ENCODE measurements at places on chromosomes 4 and X.

DNA sequence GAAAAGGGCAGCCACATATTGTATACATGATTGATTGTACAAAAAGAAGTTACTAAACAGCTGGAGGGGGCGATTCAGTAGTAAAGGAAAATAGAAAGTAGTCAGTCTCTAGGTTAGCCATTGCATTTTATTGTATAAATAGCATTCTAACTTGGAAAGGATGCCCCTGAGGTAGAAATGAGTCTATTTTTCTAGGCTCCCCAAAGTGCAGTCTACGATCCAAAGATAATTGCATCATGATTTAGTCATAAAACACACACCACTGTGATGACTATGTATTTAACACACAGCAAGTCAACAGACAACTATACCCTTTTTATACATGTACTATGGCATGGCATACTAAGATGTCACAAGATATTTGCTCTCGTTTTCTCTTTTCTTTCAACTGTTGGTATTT lies 204.9 kb downstream of the APBB2 start:
- peak; percentile 75 for DNase-seq

DNA sequence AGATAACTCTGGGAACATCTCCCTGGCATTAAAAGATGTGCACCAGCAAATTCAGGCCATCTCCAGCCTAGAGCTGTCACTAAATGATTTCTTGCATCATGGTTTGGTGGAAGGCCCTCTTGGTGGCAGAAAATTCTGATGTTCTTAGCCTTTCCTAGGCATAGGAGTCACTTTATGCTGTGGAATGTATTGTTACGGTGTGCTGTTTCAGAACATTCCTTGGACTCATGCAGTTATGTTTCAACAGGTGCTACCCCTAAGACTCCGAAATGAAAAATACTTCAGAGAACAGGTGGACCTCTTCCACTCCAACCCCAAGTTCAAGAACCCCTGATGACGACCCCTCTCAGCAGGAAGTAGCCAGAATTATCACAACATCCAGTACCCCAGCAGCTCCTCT lies 20.3 kb upstream of the PAPSS1 start:
- peak; percentile 10 for DNase-seq

DNA sequence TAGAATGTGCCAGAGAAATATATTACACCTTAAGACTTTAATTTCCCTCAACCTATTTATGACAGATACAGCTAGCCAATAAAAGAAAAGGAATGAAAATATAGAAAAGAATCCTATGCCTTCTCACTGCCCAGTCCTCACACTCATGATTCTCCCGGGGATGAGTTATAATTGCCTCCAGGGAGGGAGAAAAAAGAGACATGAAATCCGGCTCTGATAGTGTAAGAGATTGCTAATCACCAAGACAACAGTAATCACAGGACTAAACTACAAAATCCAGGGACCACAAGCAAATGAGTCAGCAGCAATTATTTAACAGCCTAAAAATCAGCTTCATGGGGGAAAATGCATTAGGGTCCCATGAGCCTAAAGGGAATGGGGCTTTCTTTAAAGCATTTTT lies 95.9 kb upstream of the DUSP21 start:
- peak; percentile 3 for DNase-seq

- peak; percentile 16 for DNase-seq
Measured at GRCh38 chr4:100075056-100075455, 115.2 kb downstream of the DDIT4L start.

- DNase-seq: peak; percentile 42
Measured at GRCh38 chr4:62117886-62118285, 917.8 kb downstream of the ADGRL3 start.

DNA sequence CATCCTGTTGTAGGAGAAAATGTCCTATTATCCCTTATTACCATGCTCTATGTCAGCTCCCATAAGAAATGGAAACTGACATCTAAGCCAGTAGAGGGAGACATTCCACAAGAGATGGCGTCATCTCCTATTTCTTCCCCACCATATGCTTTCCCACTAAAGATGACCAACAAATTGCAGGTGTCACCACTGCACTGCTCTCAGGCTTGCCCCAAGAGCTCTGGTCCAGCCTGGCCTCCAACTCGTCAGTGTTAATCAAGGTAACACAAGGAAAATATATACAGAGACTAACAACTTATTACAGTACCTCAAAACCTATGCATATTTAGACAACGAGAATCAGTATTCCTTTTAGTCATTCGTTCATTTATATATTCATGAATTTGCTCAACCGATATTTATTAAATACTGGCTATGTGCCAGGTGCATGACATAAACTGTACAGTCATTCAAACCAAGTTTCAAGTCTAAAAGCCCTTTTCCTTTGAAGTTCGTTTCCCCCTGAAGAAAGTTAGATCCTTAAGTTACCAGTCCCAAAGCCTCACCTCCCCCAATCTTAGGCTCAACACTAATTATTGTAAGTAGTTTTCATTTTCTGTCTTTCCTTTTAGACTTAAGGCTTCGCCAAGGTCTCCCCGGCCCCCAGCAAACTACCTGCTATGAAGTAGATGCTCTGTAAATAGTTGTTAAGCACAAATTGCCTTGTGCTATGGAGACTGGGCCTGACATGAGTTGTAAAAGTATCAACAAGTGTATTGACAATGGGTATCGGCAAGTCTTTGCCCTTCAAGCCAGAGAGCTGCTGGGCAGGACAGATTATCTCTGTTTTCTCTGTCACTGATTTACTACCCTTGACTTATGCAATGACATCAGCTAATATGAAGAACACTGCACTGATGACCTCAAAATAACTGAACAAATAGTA lies 3.1 kb upstream of the FGB start:
- DNase-seq: peak; percentile 54

DNA sequence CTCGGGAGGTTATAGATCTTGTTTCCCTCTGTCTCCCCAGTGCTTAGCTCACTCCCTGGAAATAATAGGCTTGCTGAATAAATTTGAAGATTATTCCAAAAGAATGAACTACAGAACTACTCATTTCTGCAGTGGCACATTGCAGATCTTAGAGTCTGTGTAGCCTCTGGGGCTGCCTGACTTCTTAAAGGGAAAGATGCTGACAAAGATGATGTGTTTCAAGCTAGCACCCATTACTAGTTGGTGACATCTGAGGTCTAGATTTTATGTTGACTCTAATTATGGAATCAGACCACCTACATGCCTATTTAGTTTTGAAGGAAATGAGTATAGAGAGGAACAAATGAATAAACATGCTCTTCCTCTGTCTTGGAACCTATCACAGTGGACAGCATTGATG lies 123.7 kb upstream of the KCNIP4 start:
- no peak for DNase-seq

DNA sequence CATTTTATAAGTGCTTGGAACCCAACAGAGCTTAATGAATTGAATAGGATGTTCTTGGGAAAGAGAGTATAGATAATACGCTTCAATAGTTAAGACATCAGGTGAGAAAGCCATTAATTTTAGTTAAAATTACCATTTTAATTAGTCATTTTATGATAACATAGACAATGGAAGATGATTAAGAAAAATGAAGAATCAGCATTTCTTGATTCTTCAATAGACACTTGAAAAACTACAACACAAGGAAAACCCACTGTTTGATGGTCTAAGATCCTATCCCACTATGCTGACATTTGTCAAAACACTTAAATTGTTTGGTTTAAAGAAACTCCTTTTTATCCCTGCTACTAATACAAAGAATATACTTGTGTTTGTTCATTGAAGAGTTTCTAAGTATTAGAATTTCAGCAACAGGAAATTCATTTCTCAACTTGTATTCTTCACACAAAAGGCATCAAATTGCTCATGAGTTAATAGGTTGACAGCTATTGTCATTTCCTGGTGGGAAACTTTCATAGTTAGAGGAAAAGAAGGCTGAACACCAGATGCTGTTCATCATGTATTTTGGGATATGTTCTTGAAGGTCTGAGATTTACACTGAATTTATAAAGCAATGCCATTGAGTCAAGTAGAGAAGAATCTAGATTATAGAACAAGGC lies 9.6 kb upstream of the CXCL2 start:
- no peak for DNase-seq

DNA sequence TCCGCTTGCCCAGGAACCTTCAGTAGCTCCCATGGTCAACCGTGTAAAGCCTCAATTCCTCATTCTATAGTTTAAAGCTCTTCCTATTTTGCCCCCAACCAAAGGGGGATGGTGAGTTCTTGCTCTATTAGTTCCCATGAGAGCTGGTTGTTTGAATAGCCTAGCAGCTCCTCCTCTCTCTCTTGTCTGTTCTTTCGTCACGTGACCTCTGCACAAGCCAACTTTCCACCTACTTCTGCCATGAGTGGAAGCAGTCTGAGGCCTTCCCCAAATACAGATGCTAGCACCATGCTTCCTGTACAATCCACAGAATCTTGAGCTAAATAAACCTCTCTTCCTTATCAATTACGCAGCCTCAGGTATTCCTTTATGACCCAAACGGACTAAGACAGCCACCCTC lies 42.8 kb downstream of the ANXA5 start:
- DNase-seq: no peak

DNA sequence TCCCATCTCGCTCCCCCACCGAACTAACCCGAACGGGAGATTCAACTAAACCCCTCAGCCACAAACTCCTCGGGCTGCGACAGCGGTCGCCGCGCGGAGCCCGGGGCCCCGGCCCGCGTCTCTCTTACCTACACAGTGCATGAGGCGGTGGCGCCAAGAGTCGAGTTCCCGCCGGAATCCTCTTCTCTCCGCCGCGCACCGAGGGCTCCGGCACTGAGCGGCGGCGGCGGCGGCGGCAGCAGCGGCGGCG lies 160 bp downstream of the LCORL start:
- no peak for DNase-seq

GRCh38 chr4:186934244-186934643 lies 210.6 kb upstream of the FAT1 start:
- no peak for DNase-seq

DNA sequence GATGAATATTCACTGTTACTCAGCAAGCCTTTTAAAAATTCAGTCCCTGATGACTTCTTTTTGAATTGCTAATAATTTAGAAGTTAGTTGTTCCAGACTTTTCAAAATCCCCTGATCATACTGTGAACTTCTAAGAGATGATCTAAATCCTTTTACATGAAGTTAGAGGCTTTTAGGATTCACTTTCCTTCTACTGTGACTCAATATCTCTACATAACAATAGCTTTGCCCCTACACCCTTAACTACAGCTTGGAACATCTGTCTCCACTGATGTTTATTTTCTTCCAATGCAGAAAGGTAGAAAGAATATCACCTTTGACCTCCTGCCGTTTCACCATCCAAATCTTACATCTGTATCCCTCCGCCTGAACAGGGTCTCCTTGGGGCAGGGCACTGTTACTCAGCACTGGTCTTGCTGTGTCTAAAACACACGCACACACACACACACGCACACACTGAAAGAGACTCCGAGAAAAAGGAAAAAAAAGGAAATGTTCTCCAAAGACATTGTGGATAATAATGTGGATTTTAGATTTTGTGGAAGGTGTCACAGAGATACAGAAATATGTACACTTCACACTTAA lies 111.6 kb upstream of the GPRIN3 start:
- no peak for DNase-seq

DNA sequence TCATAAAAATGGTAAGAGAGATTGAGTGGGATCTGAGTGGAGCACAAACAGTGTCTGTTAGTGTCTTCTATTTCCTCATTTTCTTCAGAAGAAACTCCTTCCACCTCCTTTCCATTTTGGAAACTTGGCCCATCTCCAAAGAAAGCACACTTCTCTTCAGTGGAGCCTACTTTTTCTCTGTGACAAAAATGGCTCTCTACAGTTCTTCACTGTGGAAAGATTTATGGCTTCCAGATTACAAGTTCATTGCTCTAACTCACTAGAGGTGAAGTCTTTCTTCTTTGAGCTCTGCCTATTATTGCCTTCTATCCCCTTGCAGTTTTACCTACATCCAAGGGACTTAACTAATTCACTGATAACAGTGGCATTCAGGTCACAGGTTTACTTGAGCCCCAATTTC lies 325.8 kb downstream of the ANTXR2 start:
- no peak for DNase-seq

GRCh38 chr4:60737858-60738257 lies 462.3 kb upstream of the ADGRL3 start:
- DNase-seq: peak; percentile 22

DNA sequence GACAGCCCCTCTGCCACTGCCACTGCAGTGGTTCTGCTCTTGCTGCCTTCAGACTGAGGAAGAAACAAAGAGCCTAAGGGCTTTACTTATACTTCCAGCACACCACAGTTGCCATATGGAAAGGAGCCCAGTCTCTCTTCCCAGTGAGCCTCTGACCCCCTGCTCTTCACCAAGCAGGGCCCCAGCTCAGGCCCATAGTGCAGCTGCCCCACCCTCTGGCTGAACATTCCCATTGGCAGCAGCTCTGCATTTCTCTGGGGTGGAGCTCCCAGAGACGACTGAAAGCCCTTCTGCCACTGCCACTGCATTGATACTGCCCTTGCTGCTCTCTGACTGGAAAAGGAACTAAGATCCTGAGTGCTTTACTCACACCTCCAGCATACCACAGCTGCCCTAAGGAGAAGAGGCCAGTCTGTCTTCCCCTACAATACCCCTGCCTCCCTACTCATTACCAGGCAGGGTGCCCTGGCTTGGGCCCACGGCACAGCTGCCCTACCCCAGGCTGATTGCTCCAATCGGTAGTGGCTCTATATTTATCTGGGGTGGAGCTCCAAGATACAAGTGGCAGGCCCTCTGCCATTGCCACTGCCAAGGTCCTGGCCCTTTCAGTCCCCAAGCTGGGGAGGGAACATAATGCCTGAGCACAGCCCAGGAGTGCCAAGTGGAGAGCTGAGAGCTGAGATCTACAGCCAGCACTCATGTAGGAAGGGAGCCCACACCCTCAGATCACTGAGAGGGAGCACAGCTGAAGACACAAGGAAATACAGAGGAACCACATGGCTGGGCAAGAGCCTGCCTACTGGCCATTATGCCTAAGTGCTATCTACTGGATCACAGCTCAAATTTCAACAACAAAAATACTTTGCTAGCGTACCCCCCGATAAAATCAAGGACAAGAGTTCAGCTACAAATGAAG lies 36.0 kb downstream of the AWAT2 start:
- no peak for DNase-seq

DNA sequence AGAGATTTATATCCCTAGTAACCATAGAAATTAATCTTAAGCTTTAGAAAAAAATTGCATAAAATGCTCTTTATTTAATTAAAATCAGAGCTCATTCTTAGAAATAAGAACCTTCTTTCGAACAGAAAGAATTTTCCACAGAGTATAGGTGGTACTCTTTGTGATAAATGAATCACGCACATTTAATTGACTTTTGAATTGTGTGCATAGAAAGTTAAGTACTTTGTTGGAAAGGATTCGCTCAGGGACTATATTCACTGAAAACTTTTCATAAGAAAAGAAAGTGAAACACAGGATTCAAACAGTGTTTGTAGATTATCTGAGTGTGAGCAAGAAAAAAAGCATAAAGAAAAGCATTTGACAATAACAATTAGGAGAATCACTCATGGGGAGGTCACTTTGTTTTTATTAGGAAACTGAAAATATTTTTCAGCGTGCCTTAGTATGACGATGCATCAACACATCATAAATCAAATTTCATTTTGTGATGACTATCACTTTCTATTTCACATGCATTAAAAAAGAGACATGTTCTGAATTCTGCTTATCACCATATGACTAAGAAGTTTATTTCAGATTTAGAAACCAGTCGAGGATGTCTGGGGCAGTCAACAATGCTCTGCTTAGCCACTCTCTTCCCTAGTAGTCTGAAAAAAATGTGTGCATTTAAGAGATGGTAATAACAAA lies 49.5 kb downstream of the STX18 start:
- DNase-seq: peak; percentile 69

Measured in fibroblast of skin of right biceps (primary cell).